ENCODE measurements at places on chromosomes 2 and 18.

- DNase-seq, result no peak
Observed at GRCh38 chr2:118431165-118431517, 342.9 kb downstream of the INSIG2 start.

DNA sequence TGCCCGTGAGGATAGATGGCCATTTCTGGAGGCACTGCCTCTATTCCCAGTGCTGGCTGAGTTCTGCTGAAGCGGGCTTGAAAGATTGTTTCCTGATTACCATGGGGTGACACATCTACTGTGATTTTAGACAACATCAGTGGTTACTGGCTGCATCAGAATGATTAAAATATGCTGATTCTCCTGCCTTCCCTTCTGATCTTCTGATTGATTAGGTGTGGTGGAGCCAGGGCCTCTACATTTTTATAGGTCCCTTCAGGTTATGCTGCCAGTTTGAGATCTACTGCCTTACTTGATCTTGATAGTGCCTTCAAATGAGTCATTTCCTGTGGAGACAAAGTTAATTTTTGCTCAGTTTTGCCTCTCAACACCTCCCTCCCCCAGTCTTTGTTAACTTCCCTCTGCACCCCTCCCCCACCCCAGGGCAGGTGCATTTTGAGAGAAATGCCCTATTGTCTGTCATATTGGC, 31.6 kb upstream of the SNORC start:
- DNase-seq, result peak; percentile 51

DNA sequence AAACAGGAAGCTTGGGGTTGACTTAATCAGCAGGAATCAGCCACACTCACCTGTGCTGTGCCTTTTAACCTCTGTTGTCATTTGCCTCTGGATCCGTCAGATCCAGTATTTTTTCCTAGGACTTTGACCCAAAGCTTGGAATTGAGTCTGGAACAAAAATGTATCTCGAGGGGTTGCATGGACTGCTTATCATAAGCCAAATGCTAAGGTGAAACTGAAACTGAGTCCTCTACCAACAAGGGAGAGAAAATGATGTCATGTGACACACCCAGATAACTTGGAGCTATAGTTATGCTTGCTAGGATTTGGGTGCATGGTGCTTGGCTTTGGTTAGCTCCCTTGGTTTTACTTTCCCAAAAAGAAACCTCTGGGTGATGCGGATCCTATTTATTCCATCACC, 2158.6 kb upstream of the PIK3C3 start:
- DNase-seq, result no peak

DNA sequence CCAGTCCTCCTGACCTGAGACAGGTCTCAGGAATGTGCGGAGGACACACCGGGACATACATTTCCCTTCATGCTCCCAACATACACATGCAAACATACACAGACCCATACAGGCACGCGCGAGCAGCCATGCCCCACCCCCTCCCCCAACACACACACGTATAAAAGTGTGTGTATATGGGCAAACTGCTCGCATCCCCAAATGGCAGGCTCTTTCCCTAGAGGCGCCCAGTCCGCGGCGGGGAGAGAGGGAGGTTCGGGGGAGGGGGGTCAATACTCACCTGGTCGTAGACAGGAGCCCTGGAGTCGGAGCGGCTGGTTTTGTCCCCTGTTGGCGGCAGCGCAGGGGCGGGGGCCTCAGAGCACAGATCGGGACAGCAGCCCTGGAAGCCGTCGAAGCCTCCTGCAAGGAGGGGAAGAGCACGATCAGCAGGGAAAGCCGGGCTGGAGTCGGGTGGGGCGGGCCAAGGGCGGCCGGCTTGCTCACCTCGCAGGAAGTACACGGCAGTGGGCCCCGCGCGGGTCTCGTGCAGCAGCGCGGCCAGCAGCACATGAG, 682 bp downstream of the DUSP2 start:
- no peak for DNase-seq

DNA sequence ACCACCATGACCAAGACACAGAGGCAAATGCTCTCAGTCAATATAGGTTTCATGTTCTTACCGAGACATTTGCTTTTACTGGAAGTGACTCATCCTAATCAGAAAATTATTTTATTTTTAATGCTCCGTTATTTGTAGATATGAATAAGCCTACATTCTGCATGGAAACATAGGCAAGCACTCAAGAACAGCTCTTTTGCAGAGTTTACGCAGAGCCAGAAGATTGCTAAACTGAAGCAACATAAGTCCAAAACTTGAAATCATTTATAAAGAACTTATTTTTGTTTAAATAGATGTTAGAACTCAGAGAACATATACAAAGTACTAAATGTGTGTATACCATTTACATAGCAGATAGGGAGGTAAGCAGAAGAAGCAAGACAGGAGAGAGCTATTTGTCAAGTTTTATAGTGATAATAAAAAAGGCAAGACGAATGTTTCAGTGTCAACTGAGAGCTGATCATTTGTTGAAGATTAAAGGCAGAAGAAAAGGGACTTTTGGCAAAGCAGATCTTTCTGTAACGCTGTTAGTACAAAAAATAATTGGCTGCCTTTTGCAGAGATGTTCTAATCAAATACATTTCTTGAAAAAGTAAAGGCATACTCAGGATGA, 12.4 kb upstream of the PPP1R1C start:
- DNase-seq, result no peak

DNA sequence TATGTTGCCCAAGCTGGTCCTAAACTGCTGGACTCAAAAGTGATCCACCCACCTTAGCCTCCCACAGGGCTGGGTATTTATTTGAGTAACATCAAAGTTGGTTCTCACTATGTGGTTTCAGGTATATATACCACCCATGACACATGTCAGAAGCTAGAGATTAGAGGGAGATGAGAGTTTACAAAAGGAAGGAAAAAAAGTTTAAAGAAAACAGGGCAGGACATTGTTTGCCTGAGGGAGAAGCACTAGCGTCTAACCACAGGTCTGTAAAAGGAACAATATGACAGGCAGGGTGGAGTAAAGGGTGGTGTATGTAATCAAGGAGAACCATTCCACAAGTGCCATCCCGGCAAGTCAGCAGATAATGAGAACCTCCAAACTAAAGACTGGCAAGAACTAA, 8.5 kb downstream of the CEP76 start:
- DNase-seq, result no peak

DNA sequence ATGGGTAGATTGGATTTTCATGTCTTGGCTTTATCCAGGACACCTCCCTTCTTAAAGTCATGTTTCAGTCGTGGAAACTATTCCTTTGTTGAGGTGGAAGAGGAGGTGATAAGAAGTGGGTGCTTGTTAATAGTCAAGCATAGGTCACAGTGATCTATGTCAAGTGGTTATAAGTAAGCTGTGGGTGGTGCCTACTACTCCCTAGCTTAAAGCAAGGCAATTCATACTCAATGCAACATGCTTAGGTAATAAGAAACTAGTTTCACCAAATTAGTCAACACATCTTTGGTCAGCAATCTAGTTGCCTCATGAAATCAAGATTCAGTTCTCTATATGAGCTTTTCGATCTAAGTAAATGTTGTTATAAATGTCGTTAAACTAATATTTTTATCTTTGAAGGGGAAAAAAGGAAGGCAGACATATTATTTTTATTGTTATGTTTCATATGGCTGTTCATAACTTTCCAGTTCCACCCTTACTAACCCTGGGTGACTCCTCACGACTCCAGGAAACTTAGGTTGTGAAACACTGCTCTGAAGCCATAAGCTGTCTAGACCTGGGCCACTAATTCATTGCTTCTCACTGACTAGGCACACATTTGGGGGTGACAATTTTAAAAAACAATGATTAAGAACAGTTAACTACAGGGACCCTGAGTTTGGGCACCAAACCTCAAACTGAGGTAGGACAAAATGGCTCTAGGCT, 5.8 kb upstream of the ABCB11 start:
- no peak for DNase-seq

GRCh38 chr2:233481368-233482142, 85.0 kb downstream of the USP40 start:
- DNase-seq, result no peak

DNA sequence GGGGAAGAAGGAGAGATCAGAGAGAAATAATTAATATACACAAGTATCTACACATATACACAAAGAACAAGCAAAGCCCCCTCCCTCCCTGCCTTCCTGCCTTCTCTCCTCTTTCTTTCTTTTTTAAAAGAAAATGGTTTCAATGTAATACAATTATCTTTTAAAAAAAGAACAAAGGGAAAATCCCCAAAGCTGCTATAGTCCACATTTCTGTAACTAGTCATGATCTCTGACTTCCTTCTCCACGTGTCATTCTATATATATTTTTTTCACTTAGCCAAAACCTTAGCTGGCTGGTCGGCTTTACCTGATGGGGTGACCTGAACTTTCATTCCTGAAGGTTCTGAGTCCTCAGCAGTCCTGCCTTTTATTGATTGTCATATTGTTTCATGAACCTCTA, 44.3 kb downstream of the MAP3K20 start:
- no peak for DNase-seq

- no peak for DNase-seq
Observed at GRCh38 chr2:21314322-21314835, 190.6 kb downstream of the TDRD15 start.

DNA sequence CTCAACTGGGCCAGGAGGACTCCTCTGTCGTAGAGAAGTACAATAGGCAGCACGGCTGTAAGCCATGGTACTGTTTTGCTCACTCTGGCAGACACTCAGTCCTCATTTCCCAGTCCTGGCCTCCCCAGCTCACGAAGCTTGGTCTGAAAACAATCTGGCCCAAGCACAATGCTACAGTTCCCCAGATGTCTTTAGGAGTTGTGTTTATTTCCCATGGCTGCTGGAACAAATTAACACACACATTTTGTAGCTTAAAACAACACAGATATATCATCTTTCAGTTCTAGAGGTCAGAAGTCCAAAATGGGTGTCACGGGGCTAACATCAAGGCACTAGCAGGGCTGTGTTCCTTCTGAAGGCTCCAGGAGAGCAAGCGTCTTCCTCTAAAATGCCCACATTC, 13.0 kb downstream of the FABP1 start:
- no peak for DNase-seq

GRCh38 chr2:175853616-175853890, 148.5 kb downstream of the LNPK start:
- no peak for DNase-seq

DNA sequence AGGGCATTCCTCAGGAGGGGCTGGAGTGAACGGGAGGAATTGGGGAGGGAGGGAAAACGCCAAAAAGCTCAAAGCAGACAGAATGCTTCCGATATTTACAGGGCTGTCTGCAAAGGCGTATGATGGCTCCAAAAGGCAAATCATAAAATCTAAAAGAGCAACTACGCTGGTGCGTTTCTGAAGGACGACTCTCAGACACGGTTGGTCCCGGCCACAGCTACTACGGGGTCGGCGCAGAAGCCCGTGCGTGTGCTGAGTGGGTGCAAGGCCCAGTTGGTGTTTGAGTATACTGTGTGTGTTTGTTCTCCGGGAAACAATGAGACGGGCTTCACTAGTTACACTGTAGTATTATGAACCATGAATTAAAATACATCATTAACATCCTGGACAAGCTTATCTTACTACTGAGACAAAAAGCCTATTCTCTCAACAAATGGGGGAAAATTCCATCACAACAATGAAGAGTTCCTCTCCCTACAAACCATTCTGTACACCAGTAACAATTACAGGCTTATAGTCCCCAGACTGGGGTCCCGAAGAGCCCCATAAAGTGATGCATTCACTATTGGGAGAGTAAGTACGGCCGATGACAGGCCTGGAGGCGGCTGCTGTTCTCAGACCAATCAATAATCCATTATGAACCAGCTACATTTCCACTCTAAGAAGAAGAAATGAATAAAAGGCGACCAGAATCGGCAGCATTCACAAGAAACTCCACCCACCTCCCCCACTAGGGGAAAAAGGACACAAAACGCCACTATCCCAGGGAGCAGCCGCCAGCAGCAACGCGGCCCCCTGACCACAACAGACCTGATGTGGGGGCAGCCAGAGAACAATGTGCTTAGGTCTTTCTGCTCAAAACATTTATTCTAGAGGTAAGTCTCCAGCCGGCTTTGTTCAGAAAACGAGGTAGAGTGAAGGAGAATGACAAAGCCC, 43.4 kb downstream of the ZNF516 start:
- no peak for DNase-seq

GRCh38 chr2:140234116-140234515, 1453.9 kb upstream of the NXPH2 start:
- DNase-seq, result no peak

DNA sequence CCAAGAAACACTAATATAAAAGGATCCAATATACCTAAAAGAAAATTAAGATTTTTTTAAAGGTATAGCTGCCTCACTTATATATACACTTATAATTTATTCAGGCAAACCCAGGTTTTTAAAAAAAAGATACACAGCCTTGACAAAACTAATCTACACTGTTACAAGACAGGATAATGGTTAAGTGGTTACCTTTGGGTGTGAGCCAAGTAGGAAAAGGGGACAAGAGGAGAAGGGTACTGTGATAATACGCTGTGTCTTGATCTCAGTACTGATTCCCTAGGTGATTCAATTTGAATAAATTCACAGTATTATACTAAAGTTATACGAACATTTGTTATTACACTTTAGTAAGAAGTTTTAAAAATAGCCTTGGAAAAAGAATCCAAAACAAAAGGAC, 30.6 kb downstream of the KLHL41 start:
- no peak for DNase-seq

DNA sequence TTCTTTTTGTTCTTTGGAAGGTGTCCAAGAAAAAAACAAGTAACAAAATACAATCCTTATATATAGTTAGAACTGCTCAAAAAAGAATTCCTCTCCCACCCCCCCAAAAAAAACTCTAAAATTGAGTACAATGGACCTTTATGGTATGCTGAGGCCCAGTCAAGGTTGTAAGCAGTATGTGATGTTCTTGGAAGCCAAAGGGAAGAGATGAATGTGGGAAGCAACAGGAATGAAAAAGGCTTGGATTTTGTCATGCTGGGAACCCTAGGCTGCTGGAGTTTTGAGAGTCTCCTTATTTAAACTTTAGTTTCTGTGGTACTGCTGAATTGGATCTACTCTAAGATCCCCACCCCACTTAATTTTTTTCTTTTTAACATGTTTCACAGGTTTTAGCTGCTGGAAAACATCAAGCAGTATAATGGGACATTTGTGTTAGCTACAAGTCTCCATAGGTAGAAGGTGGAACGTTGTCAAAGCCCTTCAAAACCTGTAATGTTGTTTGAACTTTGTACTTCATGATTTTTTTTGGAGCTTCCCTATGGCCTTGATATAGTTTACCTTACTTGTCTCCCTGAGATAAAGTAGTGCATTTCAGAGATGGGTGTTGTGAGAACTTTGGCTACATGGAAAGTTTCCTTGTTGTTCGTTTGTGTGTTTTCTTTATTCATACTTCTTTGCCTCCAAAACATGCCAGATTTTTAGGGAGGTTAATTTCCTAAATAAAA, 57.7 kb downstream of the PHLPP1 start:
- DNase-seq, result no peak

DNA sequence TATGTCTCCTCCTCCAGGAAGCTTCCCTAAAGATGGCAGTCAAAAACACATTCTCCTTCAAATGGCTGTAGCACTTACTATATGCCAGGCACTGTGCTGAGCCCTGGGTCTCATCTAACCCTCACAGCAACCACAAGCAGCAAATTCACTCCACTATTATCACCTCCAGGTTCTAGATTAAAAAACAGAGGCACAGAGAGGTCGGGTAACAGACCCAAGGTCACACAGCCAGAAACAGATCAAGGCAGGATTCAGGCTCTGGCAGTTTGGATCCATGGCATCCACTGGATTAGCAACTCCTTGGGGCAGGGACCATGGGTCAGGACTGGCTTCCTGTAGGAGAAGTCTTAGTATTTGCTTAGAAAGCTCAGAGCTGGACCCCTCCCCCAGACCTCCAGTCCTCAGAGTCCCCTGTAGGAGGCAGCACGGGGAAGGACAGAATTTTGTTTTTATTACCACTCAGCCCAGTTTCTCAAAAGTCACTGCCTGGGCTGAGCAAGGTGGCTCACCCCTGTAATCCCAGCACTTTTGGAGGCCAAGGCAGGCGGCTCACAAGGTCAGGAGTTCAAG, 34.4 kb downstream of the ZFP36L2 start:
- no peak for DNase-seq

- DNase-seq, result no peak
Observed at GRCh38 chr18:3250237-3251107, 2.9 kb downstream of the MYL12A start.
